Epithelial cell of proximal tubule (primary cell): ENCODE measurements at places on chromosomes 5 and 9.

DNA sequence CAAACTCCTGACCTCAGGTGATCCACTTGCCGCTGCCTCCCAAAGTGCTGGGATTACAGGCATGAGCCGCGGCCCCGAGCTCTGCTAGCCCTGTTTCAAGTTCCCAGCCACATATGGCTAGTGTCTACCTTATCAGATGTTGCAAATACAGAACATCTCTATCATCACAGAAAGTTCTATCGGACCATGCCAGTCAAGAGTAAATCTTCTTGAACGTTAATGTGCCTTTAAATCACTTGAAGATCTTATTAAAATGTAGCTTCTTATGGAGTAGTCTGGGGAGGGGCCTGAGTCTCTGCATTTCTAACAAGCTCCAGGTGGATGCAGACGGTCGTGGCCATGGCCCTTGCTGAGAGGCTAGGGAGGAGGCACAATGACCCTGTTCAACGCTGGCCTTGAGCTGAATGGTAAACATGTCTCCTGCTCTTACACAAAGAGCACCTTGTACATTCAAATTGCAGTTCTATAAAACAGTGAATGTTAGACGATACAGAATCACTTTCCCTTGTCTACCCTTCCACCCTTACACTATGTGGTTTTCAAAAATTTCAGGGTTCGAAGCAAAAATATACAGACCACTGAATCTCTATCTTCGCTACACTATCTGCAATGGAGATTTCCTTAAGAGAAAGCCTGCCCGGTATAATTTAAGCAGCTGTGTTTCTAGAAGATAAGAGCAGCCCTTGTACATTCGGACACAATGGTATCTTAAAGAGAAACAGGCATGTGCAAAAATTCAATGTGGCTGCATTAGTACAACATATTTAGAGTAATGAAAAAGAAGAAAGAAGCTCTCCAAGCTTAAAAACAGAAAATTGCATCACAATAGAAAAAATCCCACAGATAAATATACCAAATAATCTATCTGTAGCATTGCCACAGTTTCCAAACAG is 114.1 kb downstream of the FRMD3 start:
- no peak for DNase-seq

DNA sequence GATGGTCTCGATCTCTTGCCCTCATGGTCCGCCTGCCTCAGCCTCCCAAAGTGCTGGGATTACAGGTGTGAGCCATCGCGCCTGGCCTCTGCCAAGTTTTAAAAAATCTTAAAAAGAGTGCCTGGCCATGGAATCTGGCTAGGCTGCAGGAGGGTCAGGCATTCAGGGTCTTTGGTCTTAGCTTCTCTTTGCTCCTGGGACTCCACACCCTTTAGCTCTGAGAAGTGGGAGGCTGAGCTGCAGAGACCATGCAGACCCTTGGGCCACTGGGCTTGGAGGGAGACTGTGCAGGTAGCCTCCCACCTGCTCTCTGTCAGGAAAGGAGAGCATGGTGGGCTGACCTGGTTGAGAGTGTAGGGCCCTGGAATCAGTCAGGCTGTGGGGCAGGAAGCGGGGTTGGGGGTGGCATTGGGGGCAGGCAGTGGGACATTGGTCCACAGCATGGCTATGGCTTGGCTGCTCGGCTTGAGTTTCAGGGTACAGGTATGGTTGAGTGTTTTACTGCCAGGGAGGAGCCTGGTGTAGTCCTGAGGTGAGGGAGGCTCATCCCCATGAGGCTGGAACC is 20.8 kb downstream of the PHF2 start:
- no peak for DNase-seq

DNA sequence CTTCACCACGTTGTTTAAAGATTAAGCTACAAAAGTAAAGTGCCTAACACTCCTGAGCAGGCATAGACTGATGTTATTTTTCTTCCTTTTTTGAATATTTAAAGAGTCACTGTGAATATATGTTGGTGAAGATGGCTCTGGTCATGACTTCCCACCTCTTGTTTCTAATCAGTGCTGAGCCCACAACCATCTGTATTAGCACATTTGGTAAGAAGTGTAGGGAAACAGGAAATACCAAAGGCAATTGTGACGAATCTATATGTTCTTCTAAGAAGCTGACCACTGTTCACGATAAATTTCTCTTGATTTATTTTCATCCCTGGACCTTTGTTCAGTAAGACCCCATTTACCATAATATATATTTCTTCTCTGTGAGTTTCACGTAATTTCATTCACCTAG is 108.3 kb upstream of the PCA3 start:
- no peak for DNase-seq

GRCh38 chr5:122129306-122129705 is at the start of gene ZNF474:
Gene ZNF474, plus strand, starts transcription at chr5:122129546. Its CDS starts 22,445 bp downstream, at chr5:122151991.
- peak; percentile 93 for DNase-seq

- no peak for DNase-seq
Observed at GRCh38 chr5:14830210-14831005, 41.2 kb downstream of the ANKH start.

GRCh38 chr5:74409166-74409706 is 231.3 kb downstream of the ENC1 start:
- DNase-seq = no peak

GRCh38 chr9:8907868-8908267 is 1108.3 kb upstream of the DMAC1 start:
- DNase-seq = no peak

DNA sequence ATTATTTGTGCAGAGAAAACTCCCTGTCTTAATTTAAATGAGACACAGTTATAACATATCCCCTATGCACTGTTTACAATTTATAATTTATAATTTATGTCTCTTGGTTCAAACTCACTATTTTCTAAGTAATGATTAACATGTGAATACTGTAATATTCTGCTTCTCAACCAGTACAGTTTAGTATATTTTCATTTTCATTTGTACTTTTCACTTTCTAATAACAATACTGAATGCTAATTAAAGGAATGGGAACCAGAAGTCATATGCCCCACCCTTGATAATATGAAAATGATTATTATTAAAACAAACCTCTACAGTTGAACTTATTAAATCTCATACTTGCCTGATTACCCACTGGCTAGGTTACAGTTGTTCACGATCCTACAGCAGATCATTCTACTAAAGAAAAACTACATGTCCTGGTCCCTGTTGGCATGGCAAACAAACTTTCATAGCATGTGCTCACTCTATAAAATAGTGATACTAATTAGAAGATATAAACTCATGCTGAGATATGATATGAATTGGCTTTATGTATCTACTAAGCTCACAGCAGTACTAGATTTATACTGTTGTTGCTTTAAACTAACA is 66.4 kb downstream of the POU5F2 start:
- no peak for DNase-seq

DNA sequence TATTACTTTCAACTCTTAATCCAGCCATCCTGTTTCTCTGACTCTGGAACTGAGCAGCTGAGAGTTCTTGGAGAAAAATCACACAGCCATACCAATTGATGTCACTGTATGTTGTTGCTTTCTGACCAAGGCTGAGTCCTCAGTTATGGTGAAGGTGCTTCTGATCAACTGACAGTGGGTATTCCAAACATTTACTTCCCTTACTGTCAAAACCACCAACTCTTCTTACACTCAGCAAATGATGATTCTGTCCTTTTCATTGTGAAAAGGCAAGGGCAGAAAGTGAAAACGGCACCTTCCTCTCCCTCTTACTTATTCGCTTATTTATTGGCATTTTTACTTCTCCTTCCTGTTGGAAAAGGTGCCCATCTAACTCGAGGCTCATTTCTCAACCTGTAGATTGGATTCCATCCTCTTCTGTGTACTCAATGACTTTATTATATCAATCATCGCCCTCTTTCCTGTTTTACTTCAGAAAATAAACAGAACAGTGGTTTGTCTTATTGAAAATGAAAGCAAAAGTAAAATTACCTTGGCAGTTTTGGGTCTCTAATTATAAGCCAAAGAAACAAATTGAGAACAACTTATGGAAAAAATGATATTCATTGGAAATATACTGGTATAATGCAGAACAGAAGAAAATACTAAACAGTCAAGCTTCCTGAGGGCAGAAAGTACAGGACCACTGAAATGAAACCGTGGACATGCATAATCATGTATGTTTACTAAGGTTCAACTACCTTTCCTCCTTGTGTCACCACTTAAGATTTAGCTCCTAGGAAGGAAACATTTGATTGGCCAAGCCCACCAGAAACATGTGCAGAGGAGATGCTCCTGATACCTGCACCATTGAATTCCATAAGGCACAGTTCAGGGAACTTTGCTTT is 104.5 kb upstream of the CHD1 start:
- no peak for DNase-seq

DNA sequence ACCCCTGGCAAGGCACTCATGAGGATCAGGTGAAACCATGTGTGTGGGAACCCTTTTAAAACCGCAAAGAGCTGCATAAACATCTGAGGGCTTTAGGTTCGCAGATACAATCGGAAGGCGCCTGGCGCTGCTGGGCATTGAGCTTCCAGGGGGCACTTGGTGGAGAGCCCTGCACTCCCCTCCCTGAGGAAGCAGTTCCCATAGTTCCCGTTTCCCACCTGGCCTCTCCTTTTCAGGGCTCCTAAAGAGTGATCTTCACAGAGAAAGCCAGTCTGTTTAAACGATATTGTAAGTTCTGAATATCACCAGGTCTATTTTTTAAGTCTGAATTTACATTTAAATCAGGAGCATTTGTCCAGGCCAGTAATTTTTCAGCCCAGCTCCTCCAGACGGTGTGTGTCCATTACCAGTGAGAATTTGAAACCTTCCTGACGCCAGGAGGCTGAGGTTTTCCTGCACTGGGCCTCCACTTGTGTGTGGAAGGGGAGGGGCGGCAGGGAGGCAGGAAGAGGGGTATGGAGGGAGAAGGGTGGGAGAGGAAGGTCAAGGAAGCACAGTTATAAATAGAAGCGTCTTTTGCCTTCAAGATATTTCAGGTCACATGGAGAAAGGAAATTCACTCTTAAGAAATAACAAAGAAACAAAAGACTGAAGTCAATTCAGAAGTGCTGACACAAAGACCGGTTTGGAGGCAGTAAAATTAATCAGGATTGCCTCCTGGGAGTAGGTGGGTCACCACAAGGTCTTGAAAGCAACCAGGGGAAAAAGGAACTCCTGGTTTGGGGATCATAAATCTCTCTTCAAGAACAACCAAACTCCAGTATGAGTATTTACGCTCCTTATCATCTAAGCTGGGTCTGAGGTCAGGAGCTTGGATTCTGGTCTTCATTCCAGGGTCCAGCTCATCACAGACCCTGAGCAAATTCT is 14.3 kb upstream of the MGAT1 start:
- DNase-seq = no peak

- no peak for DNase-seq
Observed at GRCh38 chr9:92740009-92740408, 24.6 kb downstream of the BICD2 start.

DNA sequence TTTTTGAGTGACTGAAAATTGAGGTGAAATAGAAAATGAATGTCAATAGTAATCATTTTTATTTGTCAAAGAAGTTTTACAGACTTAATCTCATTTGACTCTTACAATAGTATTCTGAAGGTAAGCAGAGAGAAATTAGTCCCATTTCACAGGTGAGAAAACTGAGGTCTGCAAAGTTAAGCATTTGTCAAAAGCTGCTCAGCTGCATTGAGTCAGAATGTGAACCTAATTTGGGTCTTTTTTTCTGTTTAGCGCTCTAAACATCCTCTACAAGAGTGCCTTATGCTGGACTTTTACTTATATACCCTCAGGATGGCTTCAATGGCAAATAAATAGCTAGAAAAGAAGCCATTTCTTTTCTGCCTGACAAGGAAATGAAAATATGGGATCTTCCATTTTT is 135.7 kb downstream of the RASGRF2 start:
- no peak for DNase-seq

GRCh38 chr5:159096924-159097783 is 2.6 kb downstream of the EBF1 start:
- no peak for DNase-seq

DNA sequence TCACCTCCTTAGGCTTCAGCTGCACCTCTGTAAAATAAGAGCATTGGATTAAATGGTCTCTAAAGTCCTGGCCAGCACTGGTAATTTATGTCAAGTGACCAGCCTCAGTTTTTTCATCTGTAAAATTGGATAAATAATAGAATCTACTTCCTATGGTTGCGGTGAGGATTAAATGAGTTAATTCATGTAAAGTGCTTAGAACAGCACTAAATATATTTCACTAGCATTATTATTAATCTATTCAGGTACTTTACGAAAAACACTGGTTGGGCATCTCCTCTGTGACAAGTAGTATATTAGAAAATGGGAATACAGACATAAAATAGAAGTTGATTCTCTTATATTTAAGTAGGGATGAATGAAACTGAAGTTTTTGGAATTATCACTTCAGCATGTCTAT is 13.8 kb upstream of the TMEM245 start:
- DNase-seq = no peak

DNA sequence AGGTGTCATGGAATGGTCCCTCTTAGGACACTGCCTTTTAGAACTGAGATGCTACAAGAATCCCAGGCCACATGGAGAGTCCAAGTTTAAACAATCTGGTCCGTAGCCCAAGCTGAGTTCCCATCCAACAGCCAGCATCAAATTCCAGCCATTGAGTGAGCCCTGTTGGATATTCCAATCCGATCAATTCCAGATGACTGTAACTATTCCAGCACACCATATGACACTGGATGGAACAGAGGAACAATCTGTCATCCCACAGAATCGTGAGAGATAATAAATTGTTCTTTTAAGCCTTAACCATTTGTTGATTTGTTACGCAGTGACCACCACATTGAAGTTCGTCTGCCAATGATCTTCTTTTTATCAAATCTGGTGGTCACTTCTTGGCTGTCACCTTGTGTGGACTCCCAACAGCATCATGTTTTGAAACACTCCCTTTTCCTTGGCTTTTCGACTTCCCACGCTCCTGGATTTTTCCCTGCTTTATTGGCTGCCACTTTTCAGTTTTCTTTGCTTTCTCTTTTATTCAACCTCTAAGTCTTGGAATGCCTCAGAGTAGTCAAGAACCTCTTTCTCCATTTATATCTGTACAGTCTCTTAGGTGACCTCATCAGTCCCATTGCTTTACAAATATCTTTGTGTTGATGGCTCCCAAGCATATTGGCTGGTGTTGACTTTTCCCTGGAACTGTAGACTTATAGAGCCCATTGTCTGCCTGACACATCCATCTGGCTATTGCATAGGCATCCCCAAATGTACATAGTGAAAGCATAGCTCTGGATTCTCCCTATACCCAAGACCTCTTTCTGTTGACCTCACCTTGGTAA is 46.1 kb downstream of the TNFSF15 start:
- DNase-seq = no peak

DNA sequence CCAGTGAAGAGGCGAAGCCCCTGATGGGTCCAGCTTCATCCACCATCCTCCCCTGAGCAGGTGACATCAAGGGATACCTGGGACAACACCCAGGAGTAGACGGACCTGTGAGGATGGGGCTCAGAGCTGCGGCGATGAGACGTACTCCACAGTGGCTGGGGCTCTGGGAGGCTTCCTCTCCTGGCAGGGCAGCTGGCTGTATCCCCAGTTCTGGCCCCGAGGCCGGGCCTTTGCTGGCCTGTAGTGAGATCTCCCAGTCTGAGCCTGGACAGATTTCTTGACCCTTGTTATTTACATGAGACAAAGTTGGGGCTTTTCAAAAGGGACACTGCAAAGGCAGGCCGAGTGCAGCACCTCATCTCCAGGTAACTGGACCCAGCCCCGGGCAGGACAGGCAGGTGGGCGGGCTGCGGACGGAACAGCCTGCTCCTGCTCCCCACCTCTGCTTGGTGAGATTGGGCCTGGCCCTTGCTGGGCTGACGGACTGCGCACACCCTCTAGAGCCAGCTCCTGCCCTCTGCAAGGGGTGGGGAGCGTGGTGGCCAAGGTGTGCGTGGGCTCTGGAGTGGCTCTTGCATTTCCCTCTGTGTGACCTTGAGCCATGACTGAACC is 23.1 kb downstream of the IER5L start:
- no peak for DNase-seq

GRCh38 chr9:124458441-124458840 is 8.2 kb downstream of the ADGRD2 start:
- DNase-seq = no peak

- DNase-seq = no peak
Observed at GRCh38 chr9:88537761-88538091, 2.7 kb downstream of the NXNL2 start.
